ENCODE measurements at places on chromosomes 1 and 21. TPM values are rescaled to one million over a fixed set of nuclear protein-coding genes. Genes with fewer than 3 reads are reported as not detected.

Gene CCSAP
- 5.4 TPM for total RNA-seq

Gene HRNR
- not detected for total RNA-seq

Gene UCHL5
- 24.1 TPM for total RNA-seq

Gene MROH9
- total RNA-seq, result 0.26 TPM

Gene SLC1A7
- 0.33 TPM for total RNA-seq

Gene HMCN1
- total RNA-seq, result 12.3 TPM
